Activated CD4-positive, CD25-positive, alpha-beta regulatory T cell treated with anti-CD3 and anti-CD28 coated beads, Interleukin-2, amount 50 U/mL, for 16 hours (primary cell): ENCODE measurements at places on chromosomes 2 and 18.

DNA sequence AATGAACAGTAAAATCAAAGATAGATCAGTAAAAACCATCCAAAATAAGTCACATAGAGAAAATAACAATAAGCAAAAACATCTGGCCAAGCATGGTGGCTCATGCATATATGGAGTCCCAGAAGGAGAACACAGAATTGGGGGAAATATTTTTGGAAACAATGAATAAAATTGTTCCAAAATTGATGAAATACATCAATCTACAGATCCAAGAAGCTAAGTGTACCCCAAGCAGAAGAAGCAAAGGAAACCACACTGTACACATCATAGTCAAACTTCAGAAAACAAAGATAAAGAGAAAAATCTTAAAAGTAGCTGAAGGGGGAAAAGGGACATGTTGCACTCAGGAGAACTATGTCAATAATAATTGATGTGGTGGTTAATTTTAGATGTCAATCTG, 80.4 kb upstream of the RMP24 start:
- no peak for DNase-seq

DNA sequence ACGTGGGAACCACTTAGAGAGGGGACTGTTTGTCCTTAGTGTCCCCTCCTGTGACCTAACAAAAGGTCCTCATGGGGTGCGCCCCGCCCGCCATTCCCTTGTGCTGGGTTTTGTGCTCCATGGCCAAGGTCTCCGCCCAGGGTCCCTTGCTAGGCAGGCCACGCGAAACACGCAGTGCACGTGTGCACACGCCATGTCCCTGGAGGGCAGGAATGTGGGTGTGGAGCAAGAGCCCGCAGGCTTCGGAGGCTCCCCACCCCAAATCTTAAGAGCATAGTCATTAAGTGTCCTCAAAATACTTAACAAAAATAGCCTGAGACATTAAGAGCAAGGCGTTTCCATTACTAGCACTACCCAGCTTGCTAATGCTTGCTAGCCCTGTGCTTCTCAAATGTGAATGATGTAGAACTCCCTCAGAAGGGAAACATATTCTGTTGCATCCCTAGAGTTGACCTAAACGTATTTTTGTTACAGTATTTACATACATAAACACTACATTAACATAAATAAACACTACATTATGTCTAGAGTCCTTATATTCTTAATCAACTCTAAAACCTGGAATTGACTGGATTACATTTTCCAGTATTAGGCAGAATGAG, 117.6 kb upstream of the APCDD1 start:
- DNase-seq, result no peak

DNA sequence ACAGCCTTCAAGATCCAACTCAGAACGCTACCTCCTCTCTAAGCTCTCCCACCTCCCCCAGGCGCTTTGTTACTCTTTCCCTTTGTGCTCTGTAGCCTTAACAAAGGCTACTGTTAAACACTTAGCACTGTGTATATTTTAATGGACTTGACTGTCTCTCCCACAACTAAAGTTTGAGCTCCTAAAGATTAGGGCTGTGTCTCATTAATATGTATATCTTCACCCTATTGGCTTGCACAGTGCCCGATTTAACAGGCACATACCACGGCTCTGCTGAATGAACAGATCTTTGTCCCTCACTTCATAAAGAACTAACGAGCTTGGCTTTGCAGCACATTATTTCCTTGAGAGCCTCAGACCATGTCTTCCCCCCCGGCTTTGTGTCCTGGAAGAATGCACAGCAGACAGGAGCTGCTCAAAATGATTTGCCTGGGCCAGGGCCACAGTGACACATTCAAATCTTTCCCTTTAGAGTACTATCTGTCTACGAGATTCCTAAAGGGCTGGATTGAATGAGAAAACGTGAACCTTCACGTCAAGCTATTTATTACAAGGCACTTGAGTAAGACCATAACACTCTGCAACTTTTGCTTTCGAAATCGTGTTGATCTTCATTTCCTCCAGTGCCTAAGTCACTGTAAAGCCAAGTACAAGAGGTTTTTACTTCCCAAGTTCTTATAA, 22.1 kb downstream of the ABHD3 start:
- DNase-seq, result no peak

DNA sequence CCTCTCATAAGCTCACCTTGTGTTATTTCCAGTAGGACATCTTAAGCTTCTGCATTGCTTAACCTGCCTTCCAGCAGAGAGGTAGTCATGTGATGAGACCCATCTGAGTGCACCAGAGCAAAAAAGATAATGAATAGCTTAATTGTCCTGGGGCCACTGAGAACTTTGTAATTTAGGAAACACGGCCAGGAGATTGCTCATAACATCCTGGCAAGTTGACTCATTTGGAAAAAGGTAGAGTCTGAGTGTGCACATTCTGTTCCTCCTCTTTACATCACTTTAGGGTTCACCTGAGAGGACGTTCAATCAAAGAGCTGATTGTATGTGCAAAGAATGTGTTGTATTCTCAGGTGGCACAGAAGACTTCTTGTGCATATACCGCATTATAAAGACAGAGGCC, 830.2 kb upstream of the SOX11 start:
- no peak for DNase-seq

GRCh38 chr18:26574958-26575864, 26.9 kb upstream of the KCTD1 start:
- DNase-seq, result no peak

GRCh38 chr2:191149391-191149790, 1.4 kb downstream of the STAT4 start:
- DNase-seq, result no peak

DNA sequence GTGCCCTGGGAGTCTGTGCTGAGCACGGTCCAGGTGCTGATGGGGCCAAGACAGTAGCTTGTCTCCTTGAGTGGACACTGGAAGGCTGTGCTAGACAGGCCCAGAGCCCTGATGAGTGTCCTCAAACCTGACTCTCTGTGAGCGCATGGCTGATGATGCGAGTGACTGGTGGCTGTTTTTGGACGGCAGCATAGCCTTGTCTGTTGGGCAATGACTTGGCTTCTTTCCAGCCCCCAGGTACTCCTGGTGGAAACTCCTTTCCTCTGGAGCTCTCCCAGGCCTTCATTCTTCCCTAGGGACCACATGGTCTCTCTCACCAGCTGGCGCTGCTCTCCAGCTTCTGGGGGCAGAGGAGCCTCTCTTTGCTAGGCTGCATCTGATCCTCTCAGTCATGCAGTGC, 207.6 kb upstream of the SMIM21 start:
- no peak for DNase-seq

DNA sequence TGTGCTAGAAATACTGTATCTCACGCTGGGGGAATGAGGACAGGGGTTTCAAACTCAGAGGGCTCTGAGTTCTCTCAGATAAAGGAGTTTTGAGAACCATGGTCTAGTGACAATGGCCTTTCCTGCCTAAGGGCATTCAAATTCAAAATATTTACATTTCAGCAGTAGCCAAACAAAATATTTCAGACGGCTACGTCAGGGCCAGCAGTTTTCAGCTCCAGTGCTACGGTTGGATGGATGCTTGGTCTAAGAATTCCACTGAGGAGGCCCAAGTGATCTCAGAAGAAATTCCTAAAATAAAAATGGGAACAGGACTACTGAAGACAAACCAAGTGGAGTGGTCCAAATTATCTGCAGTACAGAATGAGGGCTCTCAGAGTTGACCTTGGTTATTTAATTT, 41.1 kb upstream of the SCG2 start:
- DNase-seq, result no peak

DNA sequence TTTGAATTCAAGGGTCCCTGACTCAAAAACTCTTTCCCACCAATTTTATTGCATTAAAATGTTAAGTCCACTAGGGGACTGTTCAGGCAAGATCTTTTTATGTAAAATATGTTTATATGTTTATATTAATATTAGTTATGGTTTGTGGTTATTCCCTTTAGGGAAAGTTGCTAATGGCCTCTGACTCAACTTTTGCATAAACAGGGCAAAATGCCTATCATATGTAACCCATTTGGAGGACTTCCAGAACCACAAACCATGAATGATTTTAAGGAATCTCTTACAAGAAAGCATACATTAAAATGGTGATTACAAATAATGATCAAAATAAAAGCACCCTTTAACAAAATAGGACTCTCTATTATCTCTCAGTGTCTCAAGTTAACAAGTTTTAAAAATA, 1484.5 kb upstream of the ZEB2 start:
- DNase-seq, result no peak

DNA sequence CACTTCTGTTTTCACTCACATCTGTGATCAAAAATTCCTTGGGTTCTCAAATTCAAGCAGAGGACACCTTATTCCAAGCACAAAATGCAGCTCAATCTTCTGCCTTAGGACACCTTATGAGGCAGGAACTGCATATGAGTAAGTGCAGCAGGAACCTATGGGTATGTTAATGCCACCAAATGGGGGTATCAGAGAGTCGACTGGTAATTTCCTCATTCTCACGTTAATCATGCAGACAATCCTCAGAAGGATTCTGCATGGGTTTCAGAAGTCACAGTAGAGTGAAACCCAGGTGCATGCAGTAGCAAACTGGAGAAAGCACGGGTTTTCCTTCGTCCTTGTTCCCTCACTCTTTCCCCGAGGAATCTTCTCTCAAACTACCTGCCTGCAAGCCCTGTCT, 452.8 kb downstream of the CBLN2 start:
- DNase-seq, result no peak

- no peak for DNase-seq
Observed at GRCh38 chr2:181648478-181649155, 8.3 kb downstream of the CERKL start.

GRCh38 chr2:48965204-48965603, 189.1 kb downstream of the FSHR start:
- no peak for DNase-seq

GRCh38 chr2:221137385-221137784, 434.7 kb downstream of the EPHA4 start:
- no peak for DNase-seq

DNA sequence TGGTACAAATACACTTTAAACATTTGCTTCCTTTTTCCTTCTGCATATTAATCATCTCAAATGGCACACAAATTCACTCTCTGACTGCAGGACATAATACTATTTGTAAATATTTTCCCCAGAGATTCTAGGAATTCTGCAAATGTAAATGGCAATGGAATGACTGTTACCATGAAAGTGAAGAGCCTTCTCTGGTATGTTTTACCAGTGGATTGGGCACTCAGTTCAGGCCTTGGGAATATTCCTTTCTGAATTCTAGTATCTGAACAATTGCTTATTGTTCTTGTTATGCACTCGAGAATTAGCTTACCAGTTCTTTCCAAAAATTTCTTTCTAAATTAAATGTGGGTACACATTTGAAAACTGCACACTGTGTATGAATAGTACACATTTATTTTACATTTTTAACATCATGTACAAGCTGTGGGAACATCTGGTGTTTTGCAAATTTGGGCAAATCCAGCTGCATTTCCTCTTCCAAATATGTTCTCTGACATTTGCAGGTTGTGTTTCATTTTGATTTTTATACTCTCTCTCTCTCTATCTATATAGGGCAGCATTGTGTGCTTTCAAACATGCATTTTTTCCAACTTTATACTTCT, 289.1 kb downstream of the NBAS start:
- no peak for DNase-seq

DNA sequence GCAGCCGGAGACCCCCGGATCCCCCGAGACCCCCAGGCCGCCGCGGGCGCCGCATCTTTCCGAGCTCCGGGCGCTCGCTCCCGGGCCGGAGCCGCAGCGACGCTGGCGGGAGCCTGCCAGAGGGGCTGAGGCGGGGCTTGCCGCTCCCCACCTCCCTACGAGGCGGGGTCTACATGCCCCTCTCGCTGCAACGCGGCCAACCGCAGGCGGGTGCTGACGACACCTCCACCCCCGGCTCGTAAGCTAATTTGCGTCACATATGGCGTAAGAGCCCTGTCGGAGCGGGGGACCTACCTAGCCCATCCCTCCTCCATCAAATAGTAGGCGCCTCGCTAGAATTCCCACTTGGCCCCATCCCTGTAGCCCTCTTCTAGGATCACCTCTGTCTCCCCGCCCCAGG, at the start of gene PTPRN:
TSS of gene PTPRN (minus strand) at position 124 of the 400 bp plus-strand sequence. CDS start at position 55, 69 bp downstream.
- no peak for DNase-seq

- DNase-seq, result no peak
Observed at GRCh38 chr2:213001297-213001910, 150.0 kb downstream of the IKZF2 start.

DNA sequence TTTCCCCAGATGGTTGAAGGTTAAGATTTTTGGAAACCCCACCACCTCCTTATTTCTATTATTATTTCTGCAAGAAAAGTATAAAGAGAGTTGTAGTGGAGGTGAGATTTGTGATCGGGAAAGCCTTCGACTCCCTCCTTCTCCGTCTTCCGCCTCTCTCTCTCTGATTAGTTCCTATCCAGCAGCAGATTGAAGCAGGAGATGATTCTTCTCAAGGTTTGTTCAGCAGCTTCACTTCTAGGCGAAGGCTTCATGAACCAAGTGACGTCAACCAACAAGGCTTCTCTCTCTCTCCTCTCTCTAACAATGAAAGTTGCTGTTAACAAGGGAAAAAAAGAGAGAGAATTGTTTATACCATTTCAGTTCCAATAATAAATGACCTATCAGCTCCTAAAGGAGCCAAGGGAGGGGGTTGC, at the start of gene BAZ2B:
TSS of gene BAZ2B (minus strand) at position 263 of the 416 bp plus-strand sequence. CDS start 137,829 bp downstream, outside the sequence.
- no peak for DNase-seq

DNA sequence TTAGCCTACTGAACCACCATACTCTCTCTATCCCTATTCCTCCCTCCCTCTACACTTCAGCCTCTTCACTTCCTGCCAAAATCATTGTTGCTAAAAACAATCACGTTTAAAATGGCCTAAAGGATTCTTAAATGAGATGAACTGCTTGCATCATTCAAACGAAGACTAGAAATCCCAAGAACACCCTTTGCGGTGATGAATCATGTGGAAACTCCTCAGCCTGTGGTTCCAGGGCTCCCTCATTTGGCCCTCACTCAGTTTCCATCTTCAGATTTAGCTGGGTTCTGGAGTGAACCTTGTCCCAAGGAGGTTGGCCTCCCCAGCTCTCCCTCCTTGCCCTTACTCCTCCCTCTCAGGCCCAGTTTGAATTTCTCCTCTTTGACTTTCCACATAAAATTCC, 125.6 kb upstream of the CDC42EP3 start:
- no peak for DNase-seq

GRCh38 chr18:24219561-24220317, 80.9 kb downstream of the CABYR start:
- no peak for DNase-seq

DNA sequence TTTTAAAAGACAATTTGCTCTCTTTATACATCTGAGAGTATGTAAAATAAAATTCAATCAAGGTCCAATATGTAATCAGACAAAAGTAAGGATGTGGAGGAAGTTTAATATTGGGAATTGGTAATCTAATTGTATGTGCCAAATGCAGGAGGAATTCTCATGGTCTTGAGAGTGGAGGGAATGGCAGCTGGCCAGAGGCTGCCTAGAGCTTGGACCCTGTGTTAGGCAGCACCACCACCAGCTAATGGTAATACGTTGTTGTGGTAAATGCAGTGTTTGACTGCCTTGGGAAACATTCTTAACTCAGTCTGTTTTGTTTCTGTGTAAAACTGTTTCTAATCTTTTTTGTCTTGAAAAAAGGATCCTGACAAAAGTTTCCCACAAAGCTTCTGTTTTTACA, 30.0 kb downstream of the GALNT1 start:
- no peak for DNase-seq

- no peak for DNase-seq
Observed at GRCh38 chr2:127893494-127893893, 7.7 kb upstream of the AMMECR1L start.

GRCh38 chr2:46239175-46239846, 57.9 kb upstream of the EPAS1 start:
- no peak for DNase-seq
